Activated CD4-positive, alpha-beta T cell treated with anti-CD3 and anti-CD28 coated beads for 36 hours (primary cell): ENCODE measurements at places on chromosomes 16 and 17. TPM values are rescaled to one million over a fixed set of nuclear protein-coding genes. Genes with fewer than 3 reads are reported as not detected.
A peak's percentile ranks its signal among the peaks of the same experiment; 100 is the strongest.

DNA sequence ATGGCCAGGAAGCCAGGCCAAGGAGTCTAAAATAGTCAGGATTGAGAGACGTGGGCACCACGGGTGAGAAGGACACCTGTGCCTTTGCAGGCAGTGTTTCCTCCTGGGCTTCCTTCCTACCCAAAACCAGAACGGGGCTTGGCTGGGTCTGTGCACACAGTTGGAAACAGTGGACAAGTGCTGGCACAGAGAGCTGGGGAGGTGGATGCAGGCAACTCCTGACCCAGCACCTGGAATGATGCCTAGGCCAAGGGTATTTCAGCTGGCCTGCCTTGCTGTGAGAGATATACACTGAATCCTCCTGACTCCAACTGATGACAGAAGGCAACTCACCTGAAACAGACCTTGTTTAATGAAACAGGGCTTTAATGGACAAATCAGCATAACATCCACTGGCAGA is 186.2 kb downstream of the SLC39A11 start:
- H3K27me3 ChIP-seq: no peaks in the 10 kb centered on the region
- no peak overlapping the region for H3K4me3 ChIP-seq
- H3K27ac ChIP-seq: no peak overlapping the region
- peaks cover 3% of the 10 kb centered on the region for H3K36me3 ChIP-seq
- H3K4me1 ChIP-seq: no peaks in the 10 kb centered on the region
- DNase-seq: no peak

DNA sequence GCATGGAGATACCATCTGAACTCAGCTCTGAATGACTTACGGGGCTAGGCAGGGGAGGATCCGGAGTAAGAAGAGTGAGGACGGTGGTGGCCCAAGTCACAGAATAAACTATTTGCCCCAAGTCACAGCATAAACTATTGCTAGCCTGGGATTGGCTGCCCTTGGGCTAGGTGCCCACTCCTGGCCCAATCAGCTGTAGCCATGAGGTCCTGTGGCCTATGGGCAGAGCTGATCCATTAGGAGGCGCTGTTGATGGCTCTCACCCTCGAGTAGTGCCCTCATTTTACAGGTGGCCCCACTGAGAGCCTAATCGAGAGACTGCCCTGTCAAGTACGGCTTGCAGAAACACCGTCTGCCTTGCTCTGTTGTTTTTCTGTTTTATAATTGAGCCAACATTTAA is 62.3 kb upstream of the ZNF423 start:
- no peak overlapping the region for H3K4me3 ChIP-seq
- DNase-seq: peak; percentile 16
- H3K27me3 ChIP-seq: no peaks in the 10 kb centered on the region
- no peaks in the 10 kb centered on the region for H3K4me1 ChIP-seq
- H3K27ac ChIP-seq: no peak overlapping the region
- no peaks in the 10 kb centered on the region for H3K36me3 ChIP-seq

- H3K4me3 ChIP-seq: no peak overlapping the region
- H3K4me1 ChIP-seq: no peaks in the 10 kb centered on the region
- no peak for DNase-seq
- no peak overlapping the region for H3K27ac ChIP-seq
Measured at GRCh38 chr16:86628614-86629013, 50.3 kb downstream of the FOXL1 start.

DNA sequence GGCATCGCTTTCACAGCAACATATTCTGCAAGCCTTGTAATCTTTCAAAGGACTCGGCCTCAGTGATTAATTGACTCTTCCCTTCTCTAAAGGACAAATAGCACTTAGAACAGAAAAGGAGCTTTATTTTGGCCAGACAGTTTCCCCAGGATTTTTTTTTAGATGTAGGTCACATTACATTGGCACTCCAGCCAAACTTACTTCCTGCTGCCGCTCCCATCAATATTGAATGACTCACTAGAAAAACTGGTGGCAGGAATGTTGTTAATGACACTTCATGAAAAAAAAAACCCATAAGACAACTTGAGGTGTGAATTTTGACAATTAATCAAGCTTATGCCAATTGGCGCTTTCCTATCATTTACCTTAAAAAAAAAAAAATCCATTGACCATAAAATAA is 432.6 kb downstream of the TOX3 start:
- no peaks in the 10 kb centered on the region for H3K27me3 ChIP-seq
- H3K4me3 ChIP-seq: no peak overlapping the region
- no peak overlapping the region for H3K27ac ChIP-seq
- H3K36me3 ChIP-seq: no peaks in the 10 kb centered on the region

GRCh38 chr16:67216612-67217490 is 10.1 kb upstream of the TMEM208 start:
- H3K4me3 ChIP-seq: no peak overlapping the region
- H3K36me3 ChIP-seq: no peaks in the 10 kb centered on the region
- H3K27ac ChIP-seq: no peak overlapping the region
- H3K27me3 ChIP-seq: no peaks in the 10 kb centered on the region

DNA sequence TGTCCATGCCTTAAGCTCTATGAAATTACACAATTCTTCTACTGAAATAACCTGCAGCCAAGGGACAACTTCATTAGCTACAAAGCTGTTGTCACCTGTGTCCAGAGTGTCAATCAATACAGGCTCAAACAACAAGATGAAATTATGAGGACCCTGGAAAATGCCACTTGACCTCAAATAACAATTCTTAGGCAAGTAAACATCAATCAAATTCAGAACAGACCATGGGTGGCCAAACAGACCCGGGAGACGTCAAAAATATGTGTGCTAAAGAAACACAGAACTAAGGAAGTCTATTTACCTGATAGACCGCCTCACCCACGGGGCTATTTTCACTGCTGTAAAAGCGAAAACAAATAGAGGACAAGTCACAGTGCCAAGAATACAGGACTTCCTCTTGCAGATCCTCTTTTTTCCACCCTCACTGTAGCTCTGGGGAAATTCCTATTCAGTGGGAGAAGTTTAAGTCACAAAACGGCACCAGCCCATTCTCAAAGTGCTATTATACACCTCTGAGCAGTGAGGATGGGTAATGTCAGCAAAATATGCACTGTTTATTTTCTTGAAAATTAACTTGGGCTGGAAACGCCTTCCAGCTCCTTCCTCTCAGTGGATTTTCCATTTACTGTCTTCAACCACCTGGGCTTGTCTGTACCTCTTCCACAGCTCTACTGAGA is 2.7 kb downstream of the LITAF start:
- DNase-seq: peak; percentile 36
- no peaks in the 10 kb centered on the region for H3K27me3 ChIP-seq
- H3K27ac ChIP-seq: peak overlapping the region; percentile 90

- no peaks in the 10 kb centered on the region for H3K27me3 ChIP-seq
- no peak overlapping the region for H3K4me3 ChIP-seq
- DNase-seq: no peak
- H3K4me1 ChIP-seq: peaks cover 7% of the 10 kb centered on the region
- peaks cover 64% of the 10 kb centered on the region for H3K36me3 ChIP-seq
Measured at GRCh38 chr16:48282636-48283263, 35.4 kb upstream of the ABCC11 start.

DNA sequence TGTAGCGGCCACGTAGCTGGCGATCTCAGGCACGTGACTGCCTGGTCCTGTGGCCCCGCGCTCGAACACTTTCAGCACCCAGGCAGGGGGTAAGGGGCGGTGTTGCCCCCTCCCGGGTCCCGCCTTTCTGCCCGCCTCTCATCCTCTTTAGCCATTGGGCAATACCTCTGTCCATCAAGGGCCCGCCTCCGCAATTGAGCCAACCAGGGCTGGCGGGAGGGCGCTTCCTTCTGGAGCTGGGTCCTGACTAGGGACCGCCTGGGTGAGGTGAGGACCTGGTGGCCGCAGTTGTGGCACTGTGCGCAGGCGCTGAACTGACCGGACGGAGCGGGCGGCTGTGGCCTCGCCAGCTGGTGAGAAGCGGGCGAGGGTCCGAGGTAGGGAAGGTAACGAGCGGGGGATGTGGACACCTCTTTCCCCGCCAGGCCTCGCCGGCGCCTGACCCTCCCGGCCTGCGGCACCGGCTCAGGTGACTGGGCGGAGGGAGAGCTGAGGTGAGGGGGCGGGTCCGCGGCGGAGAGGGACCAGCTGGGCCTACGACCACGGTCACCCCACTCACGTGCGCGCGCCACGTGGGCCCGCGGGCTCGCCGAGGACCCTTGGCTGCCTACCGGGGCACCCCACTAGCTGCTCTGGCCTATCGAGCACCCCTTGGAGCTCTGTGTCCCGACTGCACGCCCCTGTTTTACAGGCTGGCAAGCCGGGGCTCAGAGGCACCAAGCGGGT is at the start of gene PDP2:
PDP2 (plus strand) TSS at position 228 of the 726 bp plus-strand sequence. CDS start 3,770 bp downstream, outside the sequence.
- peaks cover 17% of the 10 kb centered on the region for H3K36me3 ChIP-seq
- H3K4me1 ChIP-seq: peaks cover 48% of the 10 kb centered on the region
- no peaks in the 10 kb centered on the region for H3K27me3 ChIP-seq
- peak within 1 kb of the TSS; percentile 96 for H3K27ac ChIP-seq

GALK1 gene
- 63.2 TPM for total RNA-seq
